ENCODE measurements at places on chromosomes 7 and 10.

DNA sequence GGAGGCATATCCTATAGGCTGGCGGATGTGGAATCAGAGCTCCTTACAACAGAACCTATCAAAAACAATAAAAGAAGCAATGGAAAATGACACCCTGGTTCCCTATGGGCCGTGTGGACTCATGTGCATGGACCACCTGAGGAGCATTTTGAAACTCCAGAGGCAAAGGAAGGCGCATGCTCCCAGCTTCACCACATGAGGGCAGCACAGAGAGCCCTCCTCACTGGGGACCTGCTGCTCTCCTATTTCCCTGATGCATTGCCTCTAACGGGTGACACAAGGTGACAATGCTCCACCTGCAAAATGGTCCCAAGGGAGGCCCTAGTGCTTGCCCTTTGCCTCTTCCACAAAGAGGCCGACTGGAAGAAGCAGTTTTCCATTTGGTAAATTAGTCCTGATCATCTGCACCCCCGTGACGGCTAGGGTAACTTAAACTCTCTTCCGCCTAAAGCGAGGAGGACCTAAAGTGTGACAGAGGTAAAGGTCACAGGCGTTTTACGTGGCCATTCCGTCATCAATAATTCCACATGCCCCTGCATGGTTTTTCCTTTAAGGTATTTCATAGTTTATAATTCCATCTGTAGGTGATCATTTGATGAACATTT is 67.7 kb downstream of the GPAM start:
- peak; percentile 35 for ATAC-seq

DNA sequence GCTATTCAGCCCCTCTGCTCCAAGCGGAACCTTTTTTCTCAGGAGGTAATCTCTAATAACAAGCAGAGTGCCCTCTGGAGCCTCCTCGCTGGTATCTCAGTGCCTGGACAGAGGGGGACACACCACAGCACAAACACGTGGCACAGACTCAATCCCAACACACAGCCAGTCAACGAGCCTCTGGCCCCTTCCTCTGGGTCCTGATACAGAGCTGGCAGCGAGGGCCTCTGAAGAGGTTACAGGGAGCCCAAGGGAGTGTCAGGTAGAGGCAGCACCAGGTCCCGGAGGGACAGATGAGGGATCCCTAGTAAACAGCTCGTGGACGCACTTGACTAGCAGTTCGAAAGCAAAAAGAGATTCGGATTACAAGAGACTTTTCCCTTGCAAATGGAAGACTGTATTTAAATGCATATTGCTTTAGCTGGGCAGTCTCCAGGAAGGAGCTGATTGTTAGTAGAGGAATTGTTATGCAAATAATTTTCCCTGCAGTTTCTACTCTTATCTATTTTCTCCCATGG is 14.1 kb downstream of the CXCL12 start:
- ATAC-seq, result no peak

DNA sequence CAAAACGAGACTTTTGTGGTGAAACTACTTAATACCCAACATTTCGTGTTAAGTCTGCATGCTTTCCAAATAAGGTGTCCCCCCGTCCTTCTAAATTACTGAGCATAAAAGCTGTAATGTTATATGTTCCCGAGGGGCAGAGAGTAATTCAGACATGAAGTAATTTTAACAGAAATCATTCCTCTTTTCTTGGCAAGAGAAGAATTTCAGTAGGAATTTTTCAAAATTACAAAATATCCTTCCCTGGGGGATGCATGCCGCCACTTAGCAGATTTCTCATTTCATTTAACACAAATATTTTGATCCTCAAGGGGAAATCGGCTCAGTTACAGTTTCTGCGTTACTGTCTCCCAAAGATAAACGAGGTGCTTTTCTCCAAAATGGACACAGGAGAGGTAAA is 213.2 kb upstream of the RHOBTB1 start:
- no peak for ATAC-seq

DNA sequence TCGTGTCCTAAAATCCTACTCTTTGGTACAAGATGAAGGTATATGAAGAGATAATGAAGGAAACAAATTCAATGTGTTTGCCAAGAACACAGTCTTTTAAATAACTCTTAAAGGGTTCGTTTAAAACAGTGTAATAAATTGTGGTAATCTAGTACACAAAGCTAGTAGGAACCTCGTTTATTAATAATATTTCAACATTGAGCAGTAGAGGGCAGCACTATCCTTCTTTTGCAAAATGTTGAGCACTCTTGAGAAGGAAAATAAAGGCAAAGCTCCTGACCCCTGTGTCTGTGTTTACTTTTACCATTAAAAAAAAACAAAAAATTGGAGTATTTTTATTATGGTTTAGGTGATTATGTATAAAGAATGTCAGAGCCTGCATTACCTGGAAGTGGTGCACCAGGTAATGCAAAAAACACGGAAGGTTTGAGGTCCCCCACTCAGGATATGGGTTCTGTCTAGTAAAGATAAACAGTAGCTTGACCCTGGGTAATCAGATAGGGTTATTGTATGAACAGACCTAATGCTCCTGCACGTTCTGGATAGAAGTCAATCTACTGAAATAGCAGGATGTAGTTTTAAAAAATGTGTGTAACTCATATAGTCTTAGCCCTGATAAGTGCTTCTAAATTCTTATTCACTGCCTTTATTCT is 5.7 kb upstream of the GOT1 start:
- ATAC-seq, result peak; percentile 48
